ENCODE measurements at places on chromosomes 1 and 21. TPM values are rescaled to one million over a fixed set of nuclear protein-coding genes. Genes with fewer than 3 reads are reported as not detected.

Gene NCAM2
- not detected for total RNA-seq

Gene ANKRD13C
- total RNA-seq, result 20.2 TPM

Gene OR10Z1
- not detected for total RNA-seq

Gene LORICRIN
- not detected for total RNA-seq

Gene FAM72A
- total RNA-seq, result 78.2 TPM

Gene TDRD5
- not detected for total RNA-seq

Gene ZFP69B
- total RNA-seq, result 26.8 TPM

Gene OR6K3
- total RNA-seq, result not detected

Gene CELA2B
- total RNA-seq, result not detected

Gene KCNE2
- total RNA-seq, result not detected

Gene C1orf226
- not detected for total RNA-seq

Gene GPR52
- total RNA-seq, result 9.7 TPM

Gene IFFO2
- 0.44 TPM for total RNA-seq

Gene CELA3A
- total RNA-seq, result not detected

Gene MSH4
- 0.80 TPM for total RNA-seq

Gene OLIG1
- not detected for total RNA-seq

Gene HSPB7
- not detected for total RNA-seq

Gene TNFRSF4
- 1.4 TPM for total RNA-seq

Gene CD1D
- 5.8 TPM for total RNA-seq

Gene PTGS2
- not detected for total RNA-seq

Gene TNFRSF18
- total RNA-seq, result not detected

Gene CLCA4
- total RNA-seq, result not detected

Gene RSPO1
- not detected for total RNA-seq

Gene TMEM82
- not detected for total RNA-seq

Gene NEK2
- total RNA-seq, result 74.6 TPM

Gene OR10T2
- total RNA-seq, result not detected

Gene MAD2L2
- total RNA-seq, result 89.7 TPM

Gene SLC45A3
- total RNA-seq, result 5.3 TPM

Gene LRRC42
- 18.5 TPM for total RNA-seq

Gene PACC1
- total RNA-seq, result 15.7 TPM

Gene ALPL
- not detected for total RNA-seq

Gene LCE2C
- total RNA-seq, result not detected

Gene OR2T2
- not detected for total RNA-seq

Gene TMPRSS3
- total RNA-seq, result not detected

Gene OXCT2
- 0.17 TPM for total RNA-seq

Gene SYDE2
- not detected for total RNA-seq

Gene HMGCS2
- not detected for total RNA-seq

Data from OCI-LY7 (cell line).